GM03348 (cell line): ENCODE measurements at places on chromosomes 13 and 19.

DNA sequence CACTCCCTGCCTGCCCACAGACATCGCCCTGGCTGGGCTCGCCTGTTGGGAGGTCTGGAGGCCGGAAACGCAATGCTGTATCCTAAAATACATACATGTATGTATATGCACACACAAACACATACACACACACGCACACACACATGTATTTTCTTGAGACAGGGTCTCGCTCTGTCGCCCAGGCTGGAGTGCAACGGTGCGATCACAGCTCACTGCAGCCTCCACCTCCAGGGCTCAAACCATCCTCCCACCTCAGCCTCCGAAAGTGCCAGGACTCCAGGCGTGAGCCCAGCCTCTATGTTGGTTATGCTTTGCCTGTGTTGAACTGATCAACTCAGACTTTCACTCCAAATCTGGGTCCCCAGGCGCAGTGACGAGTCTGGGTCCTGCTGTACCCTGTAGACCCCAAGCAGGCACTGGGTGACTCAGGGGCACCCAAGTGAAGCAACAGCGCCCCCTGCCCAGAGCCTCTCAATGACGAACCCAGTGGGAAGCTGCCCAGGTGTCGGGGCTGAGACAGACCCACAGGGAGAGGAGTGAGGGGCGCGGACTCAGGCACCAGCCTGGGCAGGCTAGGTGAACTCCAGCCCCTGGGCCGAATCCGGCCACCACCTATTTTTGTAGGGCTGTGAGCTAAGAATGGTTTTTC is 27.4 kb upstream of the CACTIN start:
- no peak for DNase-seq

- DNase-seq = no peak
These were observed 18.3 kb downstream of the KRTDAP start for GRCh38 chr19:35471946-35472345.

DNA sequence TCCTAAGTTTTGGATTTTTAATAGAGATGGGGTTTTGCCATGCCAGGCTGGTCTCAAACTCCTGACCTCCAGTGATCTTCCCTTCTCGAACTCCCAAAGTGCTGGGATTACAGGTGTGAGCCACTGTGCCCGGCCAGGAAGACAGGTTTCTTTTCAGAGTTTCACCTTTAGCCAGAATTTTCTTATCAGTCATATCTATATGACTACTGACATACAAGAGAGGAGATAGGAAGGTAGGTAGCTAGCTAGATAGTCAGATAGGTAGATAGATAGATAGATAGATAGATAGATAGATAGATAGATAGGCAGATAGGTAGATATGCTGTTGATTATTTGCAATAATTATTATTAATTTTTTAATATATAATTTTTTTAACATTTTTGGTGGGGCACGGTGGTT is 7.6 kb downstream of the CBLC start:
- DNase-seq = no peak

DNA sequence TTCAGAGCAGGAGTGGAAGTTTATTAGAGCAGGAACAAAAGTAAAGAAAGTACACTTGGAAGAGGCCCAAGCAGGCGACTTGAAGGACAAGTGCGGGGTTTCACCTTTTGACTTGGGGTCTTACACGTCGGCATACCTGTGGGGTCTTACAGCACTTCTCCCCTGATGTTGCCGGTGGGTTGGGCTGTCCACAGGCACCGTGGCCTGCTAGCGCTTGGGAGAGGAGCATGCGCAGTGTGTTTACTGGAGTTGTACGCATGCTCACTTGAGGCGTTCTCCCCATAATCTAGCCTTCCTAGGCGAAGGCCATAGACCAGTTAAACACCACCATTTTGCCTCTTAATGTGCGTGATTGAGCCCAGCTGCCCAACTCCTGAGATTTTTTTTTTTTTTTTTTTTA is 25.0 kb upstream of the PLEKHF1 start:
- no peak for DNase-seq

GRCh38 chr19:31883296-31883990 is 462.0 kb upstream of the ZNF507 start:
- DNase-seq = no peak

- peak; percentile 90 for DNase-seq
These were observed at the start of gene IFI30 for GRCh38 chr19:18173572-18174288. Gene IFI30 (plus strand): TSS chr19:18173813. CDS start chr19:18173842, 29 bp downstream.

GRCh38 chr13:45102136-45102507 is 18.2 kb upstream of the GTF2F2 start:
- no peak for DNase-seq

DNA sequence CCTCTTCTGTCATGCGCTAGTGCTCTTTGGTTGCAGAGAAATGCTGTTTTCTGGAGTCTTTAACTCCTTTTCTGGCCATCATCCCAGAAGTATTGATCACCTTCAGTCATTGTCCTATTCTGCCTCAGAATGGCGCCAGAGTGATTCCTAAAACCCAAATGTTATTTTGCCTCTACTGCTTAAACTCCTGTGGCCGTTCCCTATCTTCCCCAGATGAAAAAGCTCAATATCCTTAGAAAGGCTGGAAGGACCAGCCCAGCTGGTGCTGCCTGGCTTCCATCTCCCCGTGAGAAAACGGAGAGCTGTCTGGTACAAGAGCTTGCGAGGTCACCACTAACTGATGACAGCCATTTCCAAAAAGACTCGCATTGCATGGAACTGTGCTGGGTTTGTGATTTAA is 179.1 kb downstream of the RBM26 start:
- DNase-seq = no peak

- no peak for DNase-seq
These were observed 8.1 kb upstream of the ICAM1 start for GRCh38 chr19:10262771-10263170.

DNA sequence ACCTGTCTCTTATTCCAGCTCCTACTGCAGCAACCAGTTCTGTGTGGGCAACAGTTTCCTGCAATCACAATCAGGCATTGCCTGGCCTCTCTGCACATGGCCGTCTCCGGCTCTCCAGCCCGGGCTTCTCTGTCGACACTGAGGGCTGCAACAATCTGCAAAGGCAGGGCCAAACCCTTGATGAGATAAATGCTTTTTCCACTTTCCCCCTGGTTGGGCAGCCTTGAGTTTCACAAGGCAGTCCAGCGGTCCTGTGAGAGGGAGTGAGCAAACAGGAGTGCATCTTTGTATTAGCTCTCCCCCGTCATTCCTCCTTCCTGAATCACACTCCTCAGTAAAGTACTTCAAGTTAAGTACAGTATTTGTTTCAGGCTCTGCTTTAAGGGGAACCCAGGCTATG is 40.7 kb upstream of the VWA8 start:
- DNase-seq = peak; percentile 85

DNA sequence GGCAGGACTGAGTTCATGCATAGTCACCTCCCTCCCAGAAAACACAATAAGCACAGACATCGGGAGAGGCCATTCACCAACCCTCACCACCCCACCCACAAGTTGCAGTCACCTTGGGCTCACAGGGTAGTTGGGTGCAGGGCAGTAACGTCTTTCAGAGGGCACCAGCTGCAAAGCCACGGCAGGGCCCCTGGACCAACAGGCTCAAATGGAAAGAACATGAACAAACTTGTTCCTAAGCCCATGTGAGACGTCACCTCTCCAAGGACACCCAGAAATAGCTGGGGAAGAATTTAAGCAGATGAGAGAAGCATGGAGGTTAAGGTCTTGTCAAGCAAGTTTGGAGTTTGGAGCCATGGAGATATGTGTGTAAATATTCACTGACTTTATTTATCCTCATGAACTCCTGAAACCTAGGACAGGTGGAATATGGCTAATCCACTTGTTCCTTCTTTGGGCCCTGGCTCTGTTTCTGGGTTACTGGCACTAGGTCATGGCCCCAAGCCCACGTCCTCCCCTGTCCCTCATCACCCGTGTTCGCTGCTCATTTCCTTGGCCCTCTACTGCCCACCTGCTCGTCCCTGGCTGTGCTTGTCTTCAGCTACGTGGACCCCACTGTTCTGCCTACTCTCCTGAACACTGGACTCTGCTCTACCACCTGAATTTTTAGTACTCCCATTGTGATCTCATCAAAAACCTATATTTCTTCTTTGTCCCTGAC is 40.4 kb downstream of the SACS start:
- DNase-seq = no peak

- DNase-seq = no peak
These were observed at the start of gene KIR2DL4 for GRCh38 chr19:54803410-54803809. Gene KIR2DL4 (plus strand): TSS chr19:54803610. CDS start chr19:54803652, 42 bp downstream.

- no peak for DNase-seq
These were observed 5.9 kb downstream of the SHANK1 start for GRCh38 chr19:50713556-50714236.
